Right cardiac atrium (tissue), 5 donors: ENCODE measurements at places on chromosomes 5 and 9. TPM values are rescaled to one million over a fixed set of nuclear protein-coding genes. Genes with fewer than 3 reads are reported as not detected.

The PCDHA13 gene
- not detected for total RNA-seq

The C9orf153 gene
- 0.53 TPM for total RNA-seq

The KIF12 gene
- total RNA-seq: 0.11 TPM

- no peak for DNase-seq
Observed at GRCh38 chr5:40572937-40573336, 106.8 kb upstream of the PTGER4 start.

DNA sequence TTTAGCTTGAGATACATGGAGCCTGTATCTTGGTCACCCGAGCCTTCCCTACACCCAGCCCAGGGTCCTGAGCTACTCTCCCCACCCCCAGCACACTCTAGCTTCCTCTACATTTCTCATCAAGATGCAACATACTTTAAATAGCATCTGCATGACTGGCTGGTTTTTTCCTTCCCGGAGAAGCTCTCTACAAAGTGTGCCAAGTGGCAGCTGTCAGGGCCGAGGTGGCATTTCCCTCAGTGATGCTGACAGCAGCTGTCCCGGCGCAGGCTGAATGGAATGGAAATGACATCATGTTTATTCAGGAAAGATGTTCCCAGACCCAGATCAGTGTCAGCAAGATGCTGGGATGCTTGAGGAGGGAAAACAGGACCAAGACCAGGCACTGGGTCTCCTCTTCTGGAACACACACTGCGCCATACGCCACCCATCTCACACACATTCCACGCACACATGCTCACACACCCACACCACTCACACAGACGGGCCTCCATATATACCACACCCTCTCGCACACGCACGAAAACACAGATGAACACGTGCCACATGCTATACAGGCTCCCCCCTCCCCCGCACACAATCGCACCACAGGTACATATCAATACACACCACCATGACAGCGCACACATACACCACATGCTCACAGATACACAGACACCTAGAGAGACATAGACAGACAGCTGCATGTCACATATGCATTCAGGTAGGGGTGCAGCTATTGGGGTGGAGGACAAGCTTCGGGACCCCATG lies 67.8 kb downstream of the LHX2 start:
- peak; percentile 28 for DNase-seq

DNA sequence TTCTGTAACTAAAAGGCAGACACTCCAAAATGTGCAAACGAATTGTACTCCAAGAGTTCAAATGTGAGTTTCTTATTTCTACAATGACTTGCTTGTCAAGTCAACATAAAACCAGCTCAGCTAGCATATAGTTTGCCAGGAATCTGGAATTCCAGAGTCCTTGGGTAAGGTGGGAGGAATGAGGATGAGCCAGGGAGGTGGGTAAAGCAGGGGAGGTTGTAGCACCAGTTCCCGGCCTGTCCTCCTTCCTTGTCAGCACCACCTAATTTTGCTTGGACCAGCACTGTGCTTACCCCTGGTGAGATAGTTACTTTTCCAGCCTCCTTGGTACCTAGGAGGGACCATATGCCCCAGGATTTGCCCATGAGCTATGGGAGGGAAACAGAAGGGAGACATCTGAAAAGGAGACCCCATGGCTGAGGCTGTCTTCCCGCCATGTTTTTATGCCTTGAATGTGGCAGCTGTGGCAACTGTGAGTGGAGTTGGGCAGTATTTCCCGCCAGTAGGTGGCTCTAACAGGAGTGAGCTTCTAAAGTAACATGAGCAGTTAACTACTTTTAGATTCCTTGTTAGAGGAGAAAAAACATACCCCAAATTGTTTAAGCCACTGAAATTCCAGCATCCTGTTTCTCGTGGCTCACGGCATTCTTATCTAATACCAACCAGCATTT lies 302.5 kb downstream of the TENT4A start:
- DNase-seq: no peak

GRCh38 chr5:56647099-56647850 lies 168.1 kb upstream of the MAP3K1 start:
- DNase-seq: no peak

DNA sequence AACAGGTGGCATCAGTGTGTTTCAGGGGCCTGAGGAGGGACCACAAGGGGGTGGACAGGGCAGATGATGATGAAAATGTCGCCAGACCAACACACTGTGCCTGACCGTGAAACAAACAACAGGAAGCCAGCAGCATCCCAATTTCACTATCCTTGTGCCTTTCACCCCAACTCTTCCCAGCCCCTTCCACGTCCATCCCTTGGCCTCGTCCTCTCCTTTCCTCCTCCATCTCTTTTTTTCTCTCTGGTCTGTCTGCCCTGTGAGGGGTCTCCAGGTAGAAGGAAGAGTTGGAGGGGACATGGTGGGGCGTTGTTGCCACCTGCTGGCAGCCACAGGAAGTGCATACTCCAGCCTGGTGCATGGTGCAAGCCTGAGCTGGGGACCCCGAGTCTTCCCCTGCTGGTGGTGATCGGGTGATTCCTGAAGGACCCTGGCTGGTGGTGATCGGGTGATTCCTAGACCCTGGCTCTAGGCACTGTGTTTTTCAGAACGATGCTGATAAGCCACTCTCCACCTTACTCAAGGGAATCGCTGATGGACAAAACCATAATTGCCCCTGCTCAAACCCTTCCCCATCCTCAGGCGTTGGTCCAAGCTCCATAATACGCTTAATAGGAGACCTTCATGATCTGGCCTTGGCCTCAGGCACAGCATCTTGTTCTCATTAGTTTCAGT lies 21.7 kb upstream of the NSD1 start:
- DNase-seq: peak; percentile 82

DNA sequence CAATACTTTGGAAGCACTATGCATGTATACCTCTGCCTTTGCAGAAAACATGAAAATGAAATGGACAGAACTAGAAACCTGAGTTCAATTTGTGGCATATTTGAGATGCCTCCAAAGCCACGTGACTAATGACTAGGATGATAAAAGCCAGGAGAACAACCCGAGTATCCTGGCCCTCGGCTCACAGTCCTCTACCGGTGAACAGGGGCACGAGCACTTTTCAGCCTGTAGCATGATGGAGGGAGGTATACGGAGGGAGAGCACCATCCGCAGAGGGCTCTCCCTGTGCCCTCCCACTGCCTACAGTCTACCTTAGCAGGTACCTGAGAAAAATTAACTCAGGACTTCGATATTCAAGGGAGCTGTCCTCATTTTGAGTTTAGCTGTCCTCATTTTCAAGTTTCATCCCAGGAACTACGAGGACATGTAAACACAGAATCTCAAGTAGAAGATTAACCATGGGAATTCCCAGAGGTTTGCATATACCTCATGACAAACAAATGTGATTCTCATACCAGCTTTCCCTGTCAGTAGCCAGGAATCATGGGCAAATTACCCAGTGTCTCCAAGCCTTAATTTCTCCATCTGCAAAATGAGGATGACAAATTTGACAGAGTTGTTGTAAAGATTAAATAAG lies 249.3 kb downstream of the DNAH5 start:
- DNase-seq: no peak

- no peak for DNase-seq
Observed at GRCh38 chr5:32498484-32498883, 53.9 kb upstream of the ZFR start.

DNA sequence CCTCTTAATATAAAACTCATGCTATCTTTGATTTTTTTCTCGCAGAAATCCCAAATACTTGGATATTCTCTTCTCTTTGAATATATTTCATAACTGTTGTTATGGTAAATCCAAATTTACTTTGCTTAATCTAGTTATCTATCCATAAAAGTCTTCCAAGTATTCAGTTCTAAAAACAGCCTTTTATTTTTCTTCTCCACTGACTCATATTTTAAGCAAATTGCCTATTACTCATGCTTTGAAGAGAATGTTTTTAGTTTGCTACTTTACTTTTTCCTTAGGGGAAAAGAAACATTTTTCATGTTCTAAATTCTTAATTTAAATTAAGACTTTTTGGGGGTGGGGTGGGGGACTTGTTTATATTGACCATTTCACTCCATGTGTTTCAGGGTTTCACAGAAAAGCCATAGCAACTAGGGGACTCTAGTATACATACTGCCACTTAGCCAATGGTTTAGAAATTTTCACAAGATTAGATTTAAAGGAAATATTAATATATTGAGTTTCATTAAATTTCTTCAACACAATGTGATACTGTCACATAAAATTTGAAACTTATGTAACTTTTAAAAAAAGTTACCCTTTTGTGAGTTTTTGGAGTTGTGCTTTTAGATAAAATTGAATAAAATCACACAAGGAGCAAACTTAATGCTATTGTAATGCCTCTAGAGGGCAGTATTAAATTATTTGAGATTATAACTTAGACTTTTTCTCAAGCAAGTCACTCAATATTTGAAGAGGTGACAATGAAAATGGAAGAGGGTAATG lies 545.8 kb upstream of the ARRDC3 start:
- DNase-seq: no peak
